ENCODE measurements at places on chromosomes 2 and 18. TPM values are rescaled to one million over a fixed set of nuclear protein-coding genes. Genes with fewer than 3 reads are reported as not detected.

- H3K4me3 ChIP-seq, result no peak overlapping the region
- H3K36me3 ChIP-seq, result no peaks in the 10 kb centered on the region
- H3K4me1 ChIP-seq, result no peaks in the 10 kb centered on the region
- no peak for DNase-seq
- H3K27me3 ChIP-seq, result no peaks in the 10 kb centered on the region
Observed at GRCh38 chr18:26002375-26002910, 88.0 kb downstream of the SS18 start.

Gene FSIP2
- 0.33 TPM for total RNA-seq

Gene PAIP2B
- total RNA-seq, result 10.9 TPM

DNA sequence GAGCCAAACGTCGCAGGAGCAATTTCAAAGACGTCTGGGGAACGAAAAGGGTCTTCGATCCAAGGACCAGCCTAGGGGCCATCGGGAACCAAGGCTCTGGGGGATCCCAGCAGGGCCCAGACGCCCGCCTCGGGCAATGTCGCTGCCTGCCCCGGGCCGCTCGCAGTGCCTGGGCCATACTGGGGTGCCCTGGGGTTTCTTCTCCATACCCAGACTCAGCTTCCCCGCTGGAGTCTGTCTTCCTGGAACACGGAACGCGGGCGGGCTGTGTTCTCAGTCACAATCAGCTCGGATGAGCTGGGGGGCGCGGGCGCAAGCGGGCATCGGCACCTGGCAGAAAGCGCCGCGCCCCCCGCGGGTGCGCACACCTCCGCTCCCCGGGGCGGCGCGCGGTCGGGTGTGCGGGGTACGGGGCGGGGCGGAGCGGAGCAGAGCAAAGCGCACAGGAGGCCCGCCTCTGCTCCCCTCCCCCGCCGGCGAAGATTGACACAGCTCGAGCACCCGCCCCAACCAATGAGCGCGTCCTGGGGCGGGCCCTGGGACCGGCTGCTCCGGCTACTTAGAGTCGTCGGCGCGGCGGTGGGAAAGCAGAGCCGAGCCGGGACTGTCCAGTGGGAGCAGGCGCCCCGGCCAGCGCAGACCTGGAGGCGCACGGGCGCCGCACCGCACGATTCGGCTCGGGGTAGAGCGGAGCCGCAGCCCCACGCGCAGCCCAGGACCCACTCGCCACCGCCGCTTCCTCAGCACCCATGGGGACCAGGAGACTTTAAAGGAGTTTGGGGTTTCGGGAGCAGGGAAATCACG is at the start of gene LRATD1:
Gene LRATD1 (plus strand): TSS at position 585 of the 804 bp plus-strand sequence. CDS start 1,263 bp downstream, outside the sequence.
- H3K4me1 ChIP-seq, result peaks cover 37% of the 10 kb centered on the region
- no peaks in the 10 kb centered on the region for H3K27me3 ChIP-seq
- H3K36me3 ChIP-seq, result no peaks in the 10 kb centered on the region
- H3K27ac ChIP-seq, result no peak within 1 kb of the TSS
- peak; percentile 77 for DNase-seq
- peak within 1 kb of the TSS; percentile 65 for H3K4me3 ChIP-seq

GRCh38 chr18:64183665-64184064 is 34.8 kb upstream of the LINC00305 start:
- H3K27ac ChIP-seq, result no peak overlapping the region
- no peak overlapping the region for H3K4me3 ChIP-seq
- no peaks in the 10 kb centered on the region for H3K36me3 ChIP-seq
- no peaks in the 10 kb centered on the region for H3K27me3 ChIP-seq

DNA sequence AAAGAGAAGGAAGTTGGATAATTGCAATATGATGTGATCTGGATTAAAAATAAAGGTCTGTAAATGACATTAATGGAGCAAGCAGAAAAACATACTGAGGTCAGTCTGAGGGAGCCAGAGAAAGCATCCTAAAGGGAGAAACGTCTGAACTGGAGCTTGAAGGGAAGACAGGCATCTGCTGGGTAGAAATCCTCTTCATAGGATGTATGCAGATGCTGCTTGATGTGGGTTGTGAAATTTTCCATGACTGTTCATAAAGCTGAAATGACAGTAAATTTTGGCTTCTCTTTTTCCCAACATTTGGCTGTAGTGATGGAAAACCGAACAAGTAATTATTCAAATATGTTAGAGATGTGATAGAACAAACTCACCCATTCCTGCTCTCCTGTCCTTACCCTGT is 287.6 kb downstream of the CAMKMT start:
- H3K4me1 ChIP-seq, result no peaks in the 10 kb centered on the region
- H3K27me3 ChIP-seq, result no peaks in the 10 kb centered on the region
- H3K4me3 ChIP-seq, result no peak overlapping the region
- H3K36me3 ChIP-seq, result no peaks in the 10 kb centered on the region
- H3K27ac ChIP-seq, result no peak overlapping the region

DNA sequence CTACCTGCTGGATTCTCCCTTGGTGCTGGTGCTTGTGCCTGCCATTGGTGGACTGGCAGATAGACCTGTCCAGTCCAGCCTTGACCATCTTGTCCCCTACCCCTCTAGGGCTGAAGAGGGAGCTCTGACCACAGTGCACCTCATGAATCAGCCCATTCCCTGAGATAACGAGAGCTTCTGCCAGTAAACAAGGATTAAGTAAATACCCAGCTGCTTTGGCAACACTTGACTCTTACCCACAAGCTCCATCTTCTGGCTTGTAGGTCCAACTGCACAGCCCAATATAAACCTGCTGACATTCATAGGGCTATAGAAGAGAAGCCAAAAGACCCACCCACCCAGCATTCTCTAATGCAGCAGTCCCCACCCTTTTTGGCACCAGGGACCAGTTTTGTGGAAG is 186.4 kb downstream of the PIK3C3 start:
- no peak overlapping the region for H3K27ac ChIP-seq
- H3K4me3 ChIP-seq, result no peak overlapping the region
- DNase-seq, result no peak
- H3K36me3 ChIP-seq, result no peaks in the 10 kb centered on the region

DNA sequence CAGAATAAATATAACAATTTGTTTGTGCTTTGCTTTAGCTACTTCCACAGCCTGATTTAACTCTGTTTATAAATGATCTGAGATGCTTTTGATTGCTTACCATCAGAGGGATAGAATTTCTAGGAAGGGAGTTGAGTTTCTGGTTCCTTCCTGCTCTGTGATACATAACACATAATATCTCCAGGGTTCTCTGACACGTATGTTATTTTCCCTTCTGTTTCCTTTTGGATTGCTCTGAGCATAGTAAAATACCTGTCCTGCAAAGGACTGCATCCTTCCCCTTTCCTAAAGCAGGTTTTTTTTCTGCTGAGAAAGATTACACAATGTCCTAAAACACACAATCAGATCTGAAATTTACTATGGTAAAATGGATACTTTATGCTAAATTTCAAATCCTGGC is 76.1 kb downstream of the CABYR start:
- no peaks in the 10 kb centered on the region for H3K4me1 ChIP-seq
- no peak overlapping the region for H3K27ac ChIP-seq
- DNase-seq, result no peak
- no peaks in the 10 kb centered on the region for H3K36me3 ChIP-seq
- H3K4me3 ChIP-seq, result no peak overlapping the region
- H3K27me3 ChIP-seq, result no peaks in the 10 kb centered on the region

- H3K27me3 ChIP-seq, result no peaks in the 10 kb centered on the region
- no peaks in the 10 kb centered on the region for H3K4me1 ChIP-seq
- no peak for DNase-seq
- no peak overlapping the region for H3K4me3 ChIP-seq
Observed at GRCh38 chr2:59752071-59752470, 801.4 kb downstream of the BCL11A start.

GRCh38 chr18:2172881-2173280 is 398.4 kb downstream of the METTL4 start:
- no peaks in the 10 kb centered on the region for H3K27me3 ChIP-seq
- no peak overlapping the region for H3K27ac ChIP-seq
- no peak overlapping the region for H3K4me3 ChIP-seq
- no peak for DNase-seq
- H3K36me3 ChIP-seq, result no peaks in the 10 kb centered on the region
- peaks cover 6% of the 10 kb centered on the region for H3K4me1 ChIP-seq

GRCh38 chr2:34012715-34013302 is 413.7 kb upstream of the FAM98A start:
- no peak overlapping the region for H3K27ac ChIP-seq
- H3K27me3 ChIP-seq, result no peaks in the 10 kb centered on the region
- H3K4me3 ChIP-seq, result no peak overlapping the region
- DNase-seq, result peak; percentile 34

- DNase-seq, result no peak
- no peaks in the 10 kb centered on the region for H3K4me1 ChIP-seq
- H3K4me3 ChIP-seq, result no peak overlapping the region
- H3K36me3 ChIP-seq, result no peaks in the 10 kb centered on the region
- H3K27me3 ChIP-seq, result no peaks in the 10 kb centered on the region
Observed at GRCh38 chr2:177771191-177771590, 301.4 kb downstream of the PDE11A start.

Gene IL36A
- not detected for total RNA-seq

GRCh38 chr2:177413703-177414102 is 21.1 kb downstream of the AGPS start:
- H3K27ac ChIP-seq, result no peak overlapping the region
- H3K36me3 ChIP-seq, result no peaks in the 10 kb centered on the region
- no peaks in the 10 kb centered on the region for H3K27me3 ChIP-seq
- no peaks in the 10 kb centered on the region for H3K4me1 ChIP-seq

DNA sequence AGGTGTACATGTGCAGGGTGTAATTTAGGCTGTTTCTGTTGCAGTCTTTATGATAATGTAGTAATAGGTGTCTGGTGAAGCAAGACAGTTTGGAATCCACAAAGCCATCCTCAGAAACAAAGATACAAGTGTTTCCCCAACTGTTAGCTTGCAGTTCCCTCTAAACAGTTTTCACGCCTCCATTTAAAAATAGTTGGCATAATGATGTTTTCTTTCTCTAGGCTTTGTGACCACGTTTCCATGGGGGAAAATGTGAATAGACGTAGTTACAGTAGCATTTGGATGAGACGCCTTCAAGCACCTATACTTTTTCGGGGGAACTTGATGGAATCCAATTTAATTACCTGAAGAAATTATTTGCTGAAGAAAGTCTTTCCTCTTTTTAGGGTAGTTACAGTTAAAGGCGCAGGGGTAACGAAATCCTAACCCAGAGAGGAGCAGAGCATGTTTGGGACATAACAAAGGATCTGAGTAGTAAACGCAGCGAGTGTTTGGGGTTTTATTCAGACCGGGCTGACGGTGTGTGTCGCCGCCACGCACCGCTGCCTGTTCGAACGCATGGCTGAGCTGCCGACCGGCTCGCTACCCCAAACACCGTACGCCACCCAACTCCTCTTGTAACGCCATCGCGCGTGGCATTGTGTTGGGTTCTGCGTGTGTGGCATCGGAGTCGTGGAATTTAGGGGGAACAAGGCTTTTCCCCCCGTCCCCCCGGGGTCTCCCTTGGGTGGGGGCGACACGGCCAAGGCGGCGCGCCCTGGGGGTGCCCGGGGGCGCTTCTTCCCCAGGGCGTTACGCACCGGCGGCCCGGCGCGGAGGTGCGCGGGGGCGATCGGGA is 681 bp upstream of the NRP2 start:
- H3K27ac ChIP-seq, result peak overlapping the region; percentile 79
- H3K4me1 ChIP-seq, result peaks cover 33% of the 10 kb centered on the region
- no peak for DNase-seq
- H3K4me3 ChIP-seq, result peak overlapping the region; percentile 60
- no peaks in the 10 kb centered on the region for H3K36me3 ChIP-seq
- H3K27me3 ChIP-seq, result no peaks in the 10 kb centered on the region

DNA sequence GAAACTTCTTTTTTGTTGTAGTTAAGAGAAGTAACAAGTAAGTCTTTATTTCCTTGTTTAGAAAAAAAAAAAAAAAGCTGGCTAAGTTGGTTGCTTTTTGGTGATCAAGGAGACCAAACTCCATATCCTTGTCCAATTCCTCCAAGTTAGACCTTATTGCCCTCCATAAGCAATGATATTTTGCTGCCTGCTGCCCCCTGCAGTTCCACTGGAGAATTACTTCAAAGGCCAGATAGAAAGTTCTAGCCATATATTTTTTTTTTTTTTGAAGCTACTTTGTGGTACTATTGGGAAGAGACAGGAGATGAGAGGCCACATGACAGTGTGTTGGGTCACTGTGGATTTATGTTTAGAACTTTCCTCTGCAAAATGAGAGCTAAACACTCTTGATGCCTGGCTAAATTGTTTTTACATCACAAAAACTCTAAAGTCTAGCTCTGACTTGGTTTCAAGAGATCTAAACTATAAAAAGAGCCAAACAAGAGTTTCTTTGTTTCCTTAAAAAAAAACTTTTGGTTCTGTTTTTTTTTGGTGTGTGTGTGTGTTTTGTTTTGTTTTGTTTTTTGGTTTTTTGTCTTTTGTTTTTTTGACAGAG is 80.7 kb upstream of the RASGRP3 start:
- no peak overlapping the region for H3K4me3 ChIP-seq
- H3K4me1 ChIP-seq, result no peaks in the 10 kb centered on the region
- H3K27me3 ChIP-seq, result no peaks in the 10 kb centered on the region
- DNase-seq, result peak; percentile 73
- no peaks in the 10 kb centered on the region for H3K36me3 ChIP-seq
- no peak overlapping the region for H3K27ac ChIP-seq

DNA sequence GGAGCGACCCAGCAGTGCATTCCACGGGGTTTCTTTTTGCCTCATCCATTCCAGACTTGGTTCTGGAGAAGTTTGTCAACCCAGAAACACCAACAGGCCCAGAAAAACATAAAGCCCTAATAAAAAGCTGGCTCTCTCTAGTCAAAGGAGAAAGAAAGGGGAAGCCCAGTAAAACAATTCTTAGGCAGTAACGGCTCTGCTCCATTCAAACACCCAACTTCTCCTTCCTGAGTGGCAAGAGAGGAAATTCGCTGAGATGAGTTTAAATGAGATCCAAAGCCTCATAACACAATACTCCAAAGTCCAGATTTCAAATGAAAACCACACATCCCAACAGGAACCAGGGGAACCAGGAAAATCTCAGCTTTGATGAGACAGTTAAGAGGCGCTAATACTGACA is 179.9 kb downstream of the RPIA start:
- no peak overlapping the region for H3K4me3 ChIP-seq
- no peaks in the 10 kb centered on the region for H3K27me3 ChIP-seq
- H3K36me3 ChIP-seq, result no peaks in the 10 kb centered on the region
- no peak for DNase-seq
- no peak overlapping the region for H3K27ac ChIP-seq
- H3K4me1 ChIP-seq, result no peaks in the 10 kb centered on the region

GRCh38 chr2:96265349-96265839 is 403 bp downstream of the TMEM127 start:
- DNase-seq, result peak; percentile 62
- peak overlapping the region; percentile 87 for H3K4me3 ChIP-seq
- peaks cover 15% of the 10 kb centered on the region for H3K36me3 ChIP-seq
- H3K4me1 ChIP-seq, result peaks cover 52% of the 10 kb centered on the region
- H3K27ac ChIP-seq, result peak overlapping the region; percentile 81
- no peaks in the 10 kb centered on the region for H3K27me3 ChIP-seq

GRCh38 chr18:21571772-21572171 is 28.7 kb downstream of the ESCO1 start:
- peaks cover 27% of the 10 kb centered on the region for H3K36me3 ChIP-seq
- H3K4me1 ChIP-seq, result no peaks in the 10 kb centered on the region
- DNase-seq, result no peak
- no peak overlapping the region for H3K27ac ChIP-seq

DNA sequence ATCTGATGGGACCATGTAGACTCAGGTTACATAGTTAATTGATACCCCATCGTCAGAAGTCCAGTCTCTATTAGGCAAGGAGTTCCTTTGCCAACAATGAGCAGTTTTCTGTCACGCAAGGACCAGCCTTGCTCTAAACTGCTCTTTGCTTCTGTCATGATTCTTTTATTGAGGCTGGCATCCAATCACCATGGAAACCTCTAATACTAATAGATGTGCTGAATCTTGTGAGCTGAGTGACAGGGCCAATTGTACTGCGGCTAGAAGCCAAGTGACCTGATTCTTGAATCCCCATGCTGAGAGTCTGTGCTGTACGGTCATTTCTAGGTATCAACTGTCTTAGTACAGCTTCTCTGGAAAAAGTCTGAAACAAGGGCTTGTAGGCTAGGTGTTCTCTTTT is 395.6 kb downstream of the RND3 start:
- no peaks in the 10 kb centered on the region for H3K36me3 ChIP-seq
- no peak overlapping the region for H3K27ac ChIP-seq
- no peak for DNase-seq
- H3K27me3 ChIP-seq, result no peaks in the 10 kb centered on the region
- H3K4me1 ChIP-seq, result no peaks in the 10 kb centered on the region
